ENCODE measurements at places on chromosomes 2 and 18.

DNA sequence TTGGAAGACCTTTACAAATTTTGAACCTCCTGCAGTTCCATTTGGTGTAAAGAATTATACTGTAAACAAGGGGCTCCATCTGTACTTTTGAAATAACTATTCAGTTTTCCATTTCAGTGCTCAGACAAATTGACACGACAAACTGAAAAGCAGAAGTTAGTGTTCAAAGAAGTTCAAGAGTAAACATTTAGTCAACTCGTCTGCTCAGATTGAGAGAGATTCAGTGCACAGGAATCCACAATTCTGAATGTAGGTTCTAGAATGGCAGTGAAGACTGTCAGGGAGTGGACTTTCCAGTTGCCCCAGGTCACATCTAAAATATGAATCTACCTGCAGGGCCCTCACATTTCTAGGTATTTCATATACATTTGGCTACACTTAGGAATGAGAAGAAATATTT, 322.3 kb upstream of the TCF4 start:
- DNase-seq = no peak

DNA sequence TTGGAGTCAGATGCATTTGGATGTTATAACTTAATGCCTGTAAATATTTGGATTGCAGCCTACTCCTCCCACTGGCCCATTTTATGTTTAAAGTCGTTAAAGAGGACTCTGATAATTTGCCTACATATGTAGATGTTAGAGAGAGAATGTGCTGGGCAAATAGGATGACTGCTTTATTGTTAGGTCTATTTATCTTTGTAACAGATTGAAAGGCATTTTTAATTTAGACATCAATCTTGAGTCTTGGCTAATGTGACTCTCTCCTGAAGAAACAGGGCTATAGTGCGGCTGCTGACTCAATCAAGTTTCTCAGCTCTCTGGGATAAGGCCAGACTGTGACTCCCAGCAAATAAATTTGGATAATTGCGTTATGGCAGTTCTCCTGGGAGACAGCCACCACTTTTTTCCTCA, 1101.4 kb downstream of the CBLN2 start:
- no peak for DNase-seq

GRCh38 chr2:198657512-198658121, 800.1 kb downstream of the SATB2 start:
- DNase-seq = no peak

GRCh38 chr2:108579623-108580022, 45.4 kb downstream of the LIMS1 start:
- DNase-seq = no peak

GRCh38 chr2:201919308-201919634, 112.9 kb downstream of the CDK15 start:
- no peak for DNase-seq

DNA sequence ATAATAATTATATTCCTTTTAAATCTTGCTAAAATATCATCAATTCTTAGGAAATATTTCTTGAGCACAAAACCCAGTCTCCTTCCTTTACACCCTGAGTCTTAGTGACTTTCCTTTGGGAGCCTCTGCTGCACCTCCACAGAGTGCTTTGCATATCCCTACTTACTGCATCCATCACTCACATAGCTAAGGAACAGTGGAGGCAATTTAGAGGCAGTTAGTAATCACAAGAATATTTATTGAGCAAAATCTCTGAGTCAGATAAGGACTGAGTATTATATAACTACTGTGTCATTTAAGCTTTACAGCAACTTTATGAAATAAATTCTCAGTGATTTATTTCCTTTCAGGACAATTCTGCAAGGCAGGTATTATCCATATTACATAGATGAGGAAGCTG, 327.7 kb downstream of the TMX3 start:
- DNase-seq = no peak

All from activated naive CD4-positive, alpha-beta T cell treated with anti-CD3 and anti-CD28 coated beads, Interleukin-2, amount 50 U/mL, for 16 hours (primary cell).